ENCODE measurements at places on chromosomes 2 and 18.

- DNase-seq, result no peak
Observed at GRCh38 chr2:50355891-50356290, 676.0 kb downstream of the NRXN1 start.

DNA sequence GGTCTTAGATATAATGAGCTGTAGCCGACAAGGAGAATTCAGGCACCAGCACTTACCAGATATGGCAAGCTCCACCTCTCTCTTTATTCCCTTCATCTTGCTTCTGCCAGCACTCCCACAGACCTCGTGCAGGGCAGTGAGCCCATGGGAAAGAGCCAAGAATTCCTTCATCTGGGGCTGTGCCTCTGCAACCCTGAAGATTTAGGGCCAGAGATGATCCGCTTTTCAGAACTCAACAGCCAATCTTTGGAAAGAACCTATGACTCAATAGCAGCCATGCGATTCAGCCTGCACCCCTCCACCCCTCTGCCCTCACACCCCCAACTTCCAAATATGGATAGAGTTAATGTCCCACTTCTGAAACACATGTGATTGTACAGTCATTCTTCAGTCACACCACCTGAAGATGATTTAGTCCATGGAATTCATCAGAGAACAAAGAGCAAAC is 533.7 kb upstream of the TNP1 start:
- DNase-seq, result no peak

DNA sequence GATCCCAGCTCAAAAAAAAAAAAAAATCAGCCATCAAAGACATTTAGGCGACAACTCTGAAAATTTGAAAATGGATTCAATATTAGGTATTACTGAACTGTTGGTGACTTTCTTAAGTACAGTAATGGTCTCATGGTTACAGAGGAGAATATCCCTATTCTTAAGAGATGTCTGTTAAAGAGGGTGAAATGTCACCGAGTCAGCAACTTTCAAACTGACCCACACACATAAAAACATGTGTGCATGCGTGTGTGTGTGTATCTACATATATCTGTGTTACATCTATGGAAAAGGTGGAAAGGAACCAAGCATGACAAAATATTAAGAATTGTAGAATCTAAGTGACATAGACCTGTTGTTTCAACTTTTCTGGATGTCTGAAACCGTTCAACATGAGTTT is 41.6 kb upstream of the GLI2 start:
- DNase-seq, result no peak

GRCh38 chr2:10778724-10779115 is 33.9 kb downstream of the PDIA6 start:
- DNase-seq, result no peak

GRCh38 chr18:61753373-61753772 is 139.4 kb downstream of the RNF152 start:
- DNase-seq, result no peak

DNA sequence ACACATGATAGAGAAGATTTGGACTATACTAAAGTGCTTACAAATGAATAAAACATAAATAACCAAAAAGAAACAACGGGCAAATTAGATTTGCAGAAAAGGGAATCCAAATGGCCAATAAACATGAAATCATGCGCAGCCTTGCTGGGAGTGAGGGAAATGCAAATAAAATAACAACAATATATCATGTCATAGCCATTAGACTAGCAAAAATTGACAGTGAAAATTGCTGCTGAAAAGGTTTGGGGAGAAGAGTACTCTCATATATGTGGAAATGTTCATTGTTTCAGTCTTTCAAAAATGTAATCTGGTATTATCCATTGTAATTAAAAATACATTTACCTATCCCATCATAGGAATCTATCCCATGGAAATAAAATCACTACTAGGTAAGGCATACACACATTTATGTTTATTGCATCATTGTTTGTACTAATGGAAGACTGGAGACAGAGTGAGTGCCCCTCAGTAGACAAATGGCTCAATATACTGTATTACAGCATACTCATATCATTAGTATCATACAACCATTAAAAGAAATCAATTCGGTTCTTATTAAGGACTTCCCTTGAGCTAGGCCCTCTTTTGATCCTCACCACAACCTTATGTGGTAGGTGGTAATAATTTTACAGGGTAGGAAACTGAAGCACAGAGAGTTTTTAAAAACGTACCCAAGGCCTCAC is 94.1 kb upstream of the MSTN start:
- no peak for DNase-seq

GRCh38 chr2:3114406-3115185 is 263.0 kb downstream of the EIPR1 start:
- no peak for DNase-seq

DNA sequence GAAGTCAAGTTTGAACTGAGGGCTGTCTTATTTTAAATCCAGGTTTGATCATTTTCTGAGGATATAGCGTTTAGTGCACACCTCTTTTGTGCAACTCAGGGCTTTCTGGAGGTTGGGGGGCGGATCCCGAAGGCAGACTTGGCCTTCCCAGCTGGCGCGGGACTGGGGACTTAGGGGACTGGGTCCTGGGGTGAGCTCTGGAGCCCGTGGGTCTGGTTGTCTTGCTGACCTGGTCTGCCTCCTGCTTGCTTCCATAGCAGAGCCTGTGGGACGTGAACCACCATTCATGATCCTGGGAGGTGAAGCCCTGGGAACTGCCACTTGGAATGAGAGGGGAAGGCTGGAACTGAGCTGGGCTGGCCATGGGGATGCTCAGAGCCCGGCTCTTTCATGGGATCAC is 63.1 kb downstream of the AGAP1 start:
- no peak for DNase-seq

GRCh38 chr2:226057914-226058313 is 658.4 kb downstream of the NYAP2 start:
- DNase-seq, result no peak

DNA sequence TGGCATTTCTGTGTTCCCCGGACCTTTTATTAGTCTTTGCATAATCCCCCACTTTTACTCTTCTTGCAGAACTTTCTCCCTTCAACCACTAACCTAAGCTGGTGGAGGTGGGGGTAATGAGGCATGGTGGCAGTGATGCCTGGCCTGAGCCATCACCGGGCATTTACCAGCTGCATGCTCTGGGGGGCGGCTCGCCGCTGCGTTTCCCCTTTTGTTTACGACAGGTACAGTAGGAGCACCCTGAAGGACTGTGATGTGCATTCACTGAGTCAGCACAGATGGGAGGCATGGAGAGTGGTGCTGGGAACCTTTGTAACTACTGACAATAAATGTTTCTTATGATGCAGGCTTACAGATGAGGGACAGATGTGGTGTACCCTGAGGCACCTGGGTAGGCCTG is 46.9 kb downstream of the PLEKHB2 start:
- no peak for DNase-seq

DNA sequence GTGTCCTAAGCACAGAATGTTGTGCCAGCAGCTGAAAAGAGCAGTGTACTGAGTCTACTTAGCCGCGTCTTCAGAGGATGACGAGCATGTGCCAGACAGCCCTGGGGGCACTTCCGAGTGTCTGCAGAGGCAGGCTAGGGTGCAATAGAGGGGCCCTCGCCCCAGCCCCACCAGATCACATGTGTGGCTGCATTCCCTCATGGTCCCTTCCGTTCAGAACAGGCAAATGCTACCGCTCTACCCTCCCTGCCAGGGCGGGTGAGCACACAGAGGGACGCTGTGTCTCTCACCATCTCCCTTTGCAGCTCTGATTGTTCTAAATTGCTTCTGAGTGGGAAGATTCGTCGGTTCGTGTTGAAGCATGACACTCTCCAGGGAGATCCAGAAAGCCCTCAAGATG is 212.2 kb upstream of the RAB12 start:
- DNase-seq, result no peak

DNA sequence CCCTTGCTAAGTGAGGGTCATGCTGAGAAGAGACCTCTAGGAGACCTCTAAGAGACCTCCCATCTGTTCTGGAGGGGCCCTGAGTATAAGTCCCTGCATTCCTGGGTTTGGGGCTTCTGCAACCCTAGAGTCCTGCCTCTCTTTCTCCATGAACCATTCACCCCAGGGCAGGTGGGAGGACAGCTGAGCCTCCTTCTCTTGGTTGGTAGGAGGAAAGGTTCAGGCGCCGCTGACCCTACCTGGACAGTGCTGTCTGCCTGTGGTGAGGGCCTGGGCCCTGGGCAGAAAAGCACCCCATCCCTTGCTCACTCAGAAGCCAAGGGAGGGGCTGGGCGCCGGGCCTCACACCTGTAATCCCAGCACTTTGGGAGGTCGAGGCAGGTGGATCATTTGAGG is 604 bp upstream of the VIL1 start:
- no peak for DNase-seq

GRCh38 chr18:49572611-49573345 is 10.9 kb downstream of the LIPG start:
- DNase-seq, result no peak

GRCh38 chr2:219538504-219538951 is 5.1 kb downstream of the CHPF start:
- DNase-seq, result peak; percentile 34

DNA sequence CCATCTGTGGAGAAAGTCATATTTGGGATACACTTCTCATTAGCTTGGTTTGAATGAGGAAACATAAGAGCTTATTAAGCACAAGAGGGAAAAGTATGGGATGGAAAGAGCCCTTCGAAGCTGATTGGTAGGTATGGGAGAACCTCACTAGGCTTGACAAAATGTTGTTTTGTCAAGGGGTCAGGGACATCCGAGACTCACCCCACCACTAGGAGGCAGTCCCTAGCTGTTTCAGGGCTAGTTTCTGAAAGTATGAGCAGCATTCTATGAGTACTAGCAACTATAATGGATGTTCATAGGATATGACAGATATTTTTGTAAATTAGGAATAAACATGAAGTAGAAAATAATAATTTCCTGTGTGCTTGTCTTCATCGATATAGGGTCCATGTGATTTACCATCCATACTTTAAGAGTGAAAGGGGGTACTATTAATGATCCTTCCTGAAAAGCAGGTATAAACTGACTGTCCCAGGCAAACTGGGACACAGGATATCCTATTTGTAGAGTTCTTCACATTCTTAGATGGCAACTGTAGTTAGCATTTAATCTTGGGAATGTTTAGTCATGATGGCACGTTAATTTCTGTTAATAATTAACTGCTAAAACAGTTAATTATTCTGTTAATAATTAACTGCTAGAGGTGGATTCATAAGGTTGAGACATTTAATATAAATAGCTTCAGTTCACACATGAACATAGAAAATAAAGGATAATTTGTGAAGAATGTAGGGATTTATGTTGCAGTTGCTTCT is 28.4 kb downstream of the OTX1 start:
- DNase-seq, result no peak

GRCh38 chr2:113060796-113061195 is 1.8 kb downstream of the IL36RN start:
- DNase-seq, result no peak

GRCh38 chr2:52686935-52687334 is 1080.7 kb upstream of the CHAC2 start:
- no peak for DNase-seq

DNA sequence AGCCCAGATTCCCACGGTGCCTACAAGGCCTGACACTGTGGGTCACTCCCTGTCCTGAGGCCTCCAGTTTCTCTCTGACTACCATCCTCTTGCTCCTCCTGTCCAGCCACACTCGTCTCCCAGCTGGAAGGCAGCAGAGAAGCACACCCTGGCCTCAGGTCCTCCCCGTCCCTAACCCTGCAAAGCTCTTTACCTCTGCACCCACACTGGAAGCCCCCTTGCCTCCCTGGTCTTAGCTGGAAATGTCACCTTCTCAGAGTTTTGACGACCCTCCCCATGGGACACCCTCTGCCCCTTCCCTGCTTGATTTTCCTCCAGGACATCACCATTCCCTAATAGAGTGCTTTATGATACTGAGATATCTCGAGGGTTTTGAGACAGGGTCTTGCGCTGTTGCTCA is 10.6 kb downstream of the RNU2-63P start:
- DNase-seq, result no peak

- no peak for DNase-seq
Observed at GRCh38 chr18:43547456-43547855, 270.2 kb upstream of the SYT4 start.

- DNase-seq, result peak; percentile 73
Observed at GRCh38 chr2:106030287-106031268, 163.5 kb downstream of the UXS1 start.

GRCh38 chr2:98480598-98480997 is 35.9 kb downstream of the INPP4A start:
- DNase-seq, result no peak

DNA sequence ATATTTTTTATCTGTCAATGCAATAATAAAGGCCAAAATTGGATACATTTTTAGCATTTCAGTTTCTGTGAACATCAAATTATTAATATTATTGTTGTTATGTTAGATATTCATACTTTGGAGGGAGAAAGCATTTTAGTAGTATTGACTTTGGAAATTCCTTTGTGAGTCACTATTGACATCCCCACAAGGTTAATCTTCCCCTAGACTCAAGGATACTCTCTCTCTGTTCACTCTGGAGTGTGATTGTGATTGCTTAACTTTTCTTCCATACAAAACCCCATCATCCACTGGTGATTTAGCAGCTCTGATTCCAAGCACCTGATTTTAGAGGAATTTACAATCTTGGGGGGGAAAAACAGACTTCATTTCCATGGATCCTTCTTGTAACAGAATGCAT is 352.0 kb downstream of the THSD7B start:
- DNase-seq, result no peak

DNA sequence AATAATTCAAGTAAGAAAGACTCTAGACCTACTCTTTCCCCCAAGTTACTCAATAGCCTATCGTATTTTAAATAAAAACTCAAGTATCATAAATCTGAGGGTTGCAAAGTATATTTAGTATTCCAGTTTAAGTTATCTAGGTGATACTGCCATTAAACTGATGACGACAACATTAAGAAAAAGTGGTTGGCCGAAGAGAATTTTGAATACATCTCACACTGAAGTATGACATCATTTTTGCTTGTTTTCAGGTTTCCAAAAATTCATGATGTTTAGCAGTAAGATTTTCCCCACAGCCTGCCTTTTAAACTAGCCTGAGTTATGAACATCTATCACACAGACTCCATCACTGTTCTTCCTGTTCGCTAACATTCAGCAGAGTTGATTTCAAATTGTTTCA is 102.1 kb upstream of the RAB27B start:
- no peak for DNase-seq

DNA sequence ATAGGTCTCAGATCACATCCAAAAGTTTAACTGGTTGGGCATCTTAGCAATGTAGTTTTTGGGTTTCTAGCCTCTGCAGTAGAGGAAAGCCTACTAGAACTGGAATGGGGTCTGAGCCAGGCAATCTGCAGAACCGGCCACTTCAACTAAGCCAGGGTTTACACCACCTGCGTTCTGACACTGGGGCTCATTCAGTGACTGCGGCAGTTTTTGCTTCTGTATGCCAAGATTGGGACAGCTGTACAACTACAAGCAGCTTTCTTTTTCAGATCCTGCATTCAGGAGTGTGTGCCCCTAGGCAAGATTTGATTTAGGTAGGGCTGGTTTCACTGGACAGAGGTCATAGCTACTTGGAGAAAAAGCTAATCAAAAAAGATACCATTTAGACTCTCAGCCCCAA is 43.7 kb upstream of the IGFBP5 start:
- DNase-seq, result no peak

- DNase-seq, result no peak
Observed at GRCh38 chr2:136116151-136116812, 1.7 kb downstream of the CXCR4 start.

Measured in brain pericyte (primary cell).